ENCODE measurements at places on chromosomes 1 and 21.
A peak's percentile ranks its signal among the peaks of the same experiment; 100 is the strongest.

- DNase-seq, result no peak
These were observed 54.7 kb downstream of the LHX8 start for GRCh38 chr1:75188892-75189291.

DNA sequence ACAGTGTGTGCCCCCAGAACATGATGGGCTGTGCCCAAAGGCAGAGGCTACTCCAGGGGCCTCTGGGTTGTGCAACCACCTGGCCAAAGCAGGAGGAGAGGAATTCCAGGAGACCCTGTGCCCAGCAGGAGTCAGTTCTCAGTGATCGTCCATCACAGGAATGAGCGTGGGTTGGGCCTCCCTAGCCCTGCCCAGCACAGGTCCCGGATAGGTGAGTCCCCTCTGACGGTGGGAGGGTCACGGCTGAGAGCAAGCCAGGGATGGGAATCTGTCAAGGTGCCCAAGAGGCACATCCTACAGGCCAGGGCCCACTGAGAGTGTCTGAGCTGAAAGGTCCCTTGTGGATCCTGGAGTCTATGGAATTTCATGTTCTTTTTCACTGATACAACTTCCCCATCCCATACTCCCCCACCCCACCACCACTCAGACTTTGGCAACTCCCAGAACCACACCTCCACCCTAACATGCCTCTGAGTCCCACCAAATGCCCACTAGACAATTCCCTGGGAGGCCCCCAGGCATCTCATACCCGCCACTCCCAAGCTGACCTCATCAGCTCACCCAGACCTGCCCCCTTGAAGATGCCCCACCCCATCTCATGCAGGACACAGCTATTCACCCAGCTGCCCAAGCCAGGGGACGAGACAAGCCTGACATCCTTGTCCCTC, 3.1 kb downstream of the GJB4 start:
- DNase-seq, result no peak

GRCh38 chr1:67566803-67567377, 118.1 kb upstream of the GADD45A start:
- DNase-seq, result peak; percentile 51

DNA sequence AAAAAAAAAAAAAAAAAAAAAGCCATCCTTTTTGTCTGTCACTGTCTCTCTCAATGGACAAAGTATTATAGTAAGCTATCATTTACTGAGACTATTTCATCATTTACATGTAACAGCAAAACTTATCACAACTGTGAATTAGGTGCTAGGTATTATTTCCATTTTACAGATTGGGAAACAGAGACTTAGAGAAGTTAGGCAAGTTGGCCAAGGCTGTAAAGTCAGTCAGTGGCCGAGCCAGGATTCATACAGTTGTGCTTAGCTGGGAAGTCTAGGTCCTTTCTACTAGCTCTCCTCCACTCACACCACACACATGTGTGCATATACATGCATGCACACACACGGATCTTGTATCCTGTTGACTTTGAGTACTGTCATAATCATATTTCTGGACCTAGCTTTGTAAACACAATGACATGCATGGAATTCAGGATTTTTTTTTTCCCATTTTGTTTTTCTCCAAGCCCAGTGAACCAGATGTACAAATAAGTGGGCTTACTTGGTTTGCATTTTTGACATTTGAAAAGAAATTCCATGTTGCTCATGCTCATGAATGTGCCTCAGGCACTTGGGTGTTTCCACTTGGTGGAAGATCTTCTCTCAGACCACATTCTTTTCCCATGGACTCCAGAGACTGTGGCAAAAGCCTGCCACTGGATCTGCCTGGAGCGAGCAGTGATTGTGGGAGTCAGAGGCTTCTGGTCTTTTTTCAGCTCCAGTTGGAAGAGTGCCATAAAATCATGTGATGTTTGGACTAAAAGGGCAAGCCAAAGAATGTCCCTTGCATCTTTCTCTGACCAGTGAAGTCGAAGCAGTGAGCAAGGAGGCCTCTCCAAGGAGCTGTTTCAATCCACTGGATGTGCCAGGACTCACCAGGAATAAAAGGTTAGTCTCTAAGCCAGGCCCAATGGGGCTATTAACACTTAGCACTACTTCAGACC, 61.7 kb upstream of the DNAJC6 start:
- DNase-seq, result peak; percentile 89

- DNase-seq, result no peak
These were observed 35.9 kb upstream of the TMEM52 start for GRCh38 chr1:1954831-1955441.

DNA sequence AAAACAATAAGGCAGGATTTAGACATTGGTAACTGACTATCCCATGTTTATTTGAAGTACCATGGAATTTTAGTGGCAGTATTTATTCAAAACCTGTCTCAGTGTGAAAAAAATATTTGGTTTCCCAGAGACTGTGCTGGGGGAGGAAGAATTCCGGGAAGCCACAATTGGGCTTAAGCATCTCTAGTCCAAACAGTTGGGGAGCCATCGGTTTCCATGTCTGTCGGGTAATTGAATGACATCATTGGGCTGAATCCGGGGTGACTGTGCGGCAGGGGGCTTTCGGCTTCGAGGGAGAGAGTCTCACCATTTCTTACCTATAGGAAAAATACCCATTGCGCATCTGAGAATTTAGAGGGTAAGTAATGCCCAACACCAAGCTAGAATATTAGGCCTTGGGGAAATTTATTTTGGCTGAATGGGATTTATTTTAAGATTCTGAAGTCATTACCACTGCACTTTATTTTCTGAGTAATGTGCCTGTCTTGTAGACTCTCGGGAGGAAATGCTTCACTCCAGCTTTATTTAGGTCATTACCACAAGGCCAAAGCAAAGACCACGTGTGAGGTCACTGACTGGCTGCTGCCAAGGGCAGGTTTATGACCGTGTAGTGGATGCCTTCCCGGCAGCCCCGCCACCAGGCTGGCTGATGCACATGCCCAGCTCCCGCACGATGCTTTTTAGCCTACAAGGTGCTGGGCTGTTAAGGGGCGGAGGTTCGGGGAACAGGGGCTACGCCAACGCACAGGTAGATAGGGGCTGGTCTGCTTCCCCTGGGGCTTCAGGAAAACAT, 23.1 kb upstream of the UMODL1 start:
- peak; percentile 93 for DNase-seq

DNA sequence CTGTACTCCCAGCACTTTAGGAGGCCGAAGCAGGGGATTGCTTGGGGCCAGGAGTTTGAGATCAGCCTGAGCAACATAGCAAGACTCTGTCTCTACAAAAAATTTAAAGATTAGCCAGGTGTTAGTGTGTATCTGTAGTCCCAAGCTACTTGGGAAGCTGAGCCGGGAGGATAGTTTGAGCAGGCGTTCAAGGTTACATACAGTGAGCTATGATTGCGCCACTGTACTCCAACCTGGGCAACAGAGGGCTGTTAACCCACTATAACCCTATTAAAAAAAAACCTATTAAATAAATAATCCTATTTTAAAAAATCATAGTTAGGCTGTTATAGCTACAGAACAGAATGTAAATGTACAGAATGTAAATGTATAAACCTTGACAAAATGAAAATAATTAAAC, 2.2 kb downstream of the MIS18A start:
- no peak for DNase-seq
